ENCODE measurements at places on chromosomes 11 and 22. TPM values are rescaled to one million over a fixed set of nuclear protein-coding genes. Genes with fewer than 3 reads are reported as not detected.

PARVG gene
- not detected for total RNA-seq

HORMAD2 gene
- not detected for total RNA-seq

C11orf65 gene
- 0.50 TPM for total RNA-seq

SYT9 gene
- total RNA-seq, result 0.11 TPM

All from A549 treated with Mapracorat at 1 μM for 4 hours (cell line).